ENCODE measurements at places on chromosomes 11 and 22. TPM values are rescaled to one million over a fixed set of nuclear protein-coding genes. Genes with fewer than 3 reads are reported as not detected.

The TMEM134 gene
- total RNA-seq: 40.9 TPM

The PEX16 gene
- total RNA-seq: 20.3 TPM

The DEFB131B gene
- total RNA-seq: not detected

The ART1 gene
- not detected for total RNA-seq

The MPPED2 gene
- total RNA-seq: 7.5 TPM
